ENCODE measurements at places on chromosomes 5 and 9.

DNA sequence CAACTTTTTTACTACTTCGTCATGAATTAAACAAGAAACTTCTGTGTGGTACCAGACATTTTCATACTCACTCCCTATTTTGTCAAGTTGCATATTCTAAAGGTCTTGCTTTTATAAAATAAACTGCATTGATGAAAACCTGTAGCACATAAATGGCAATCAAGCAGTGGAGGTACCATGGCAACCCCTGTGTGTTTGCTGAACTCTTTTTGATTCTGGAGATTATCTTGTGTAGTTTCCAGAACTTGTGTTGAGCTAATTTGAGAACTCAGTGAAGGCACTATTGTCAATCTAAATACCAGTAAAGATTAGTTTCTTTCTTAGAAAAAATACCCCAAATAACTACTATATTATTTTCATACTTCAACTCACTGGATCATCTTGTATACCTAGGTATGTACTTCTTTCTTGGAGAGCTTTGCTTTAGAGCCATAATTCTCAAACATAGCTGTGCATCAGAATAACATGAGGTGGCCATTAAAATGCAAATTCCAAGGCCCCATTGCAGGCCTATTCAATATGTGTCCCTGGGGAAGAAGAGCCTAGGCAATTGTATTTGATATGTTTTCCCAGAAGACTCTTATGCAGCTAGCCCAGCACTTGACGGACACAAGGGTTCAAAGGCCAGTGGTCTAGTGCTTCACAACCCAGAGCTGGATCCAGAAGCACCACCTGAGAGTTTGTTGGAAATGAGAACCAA, 9.8 kb upstream of the PRLR start:
- DNase-seq = no peak

GRCh38 chr5:106818552-106818951, 852.2 kb downstream of the EFNA5 start:
- DNase-seq = no peak

DNA sequence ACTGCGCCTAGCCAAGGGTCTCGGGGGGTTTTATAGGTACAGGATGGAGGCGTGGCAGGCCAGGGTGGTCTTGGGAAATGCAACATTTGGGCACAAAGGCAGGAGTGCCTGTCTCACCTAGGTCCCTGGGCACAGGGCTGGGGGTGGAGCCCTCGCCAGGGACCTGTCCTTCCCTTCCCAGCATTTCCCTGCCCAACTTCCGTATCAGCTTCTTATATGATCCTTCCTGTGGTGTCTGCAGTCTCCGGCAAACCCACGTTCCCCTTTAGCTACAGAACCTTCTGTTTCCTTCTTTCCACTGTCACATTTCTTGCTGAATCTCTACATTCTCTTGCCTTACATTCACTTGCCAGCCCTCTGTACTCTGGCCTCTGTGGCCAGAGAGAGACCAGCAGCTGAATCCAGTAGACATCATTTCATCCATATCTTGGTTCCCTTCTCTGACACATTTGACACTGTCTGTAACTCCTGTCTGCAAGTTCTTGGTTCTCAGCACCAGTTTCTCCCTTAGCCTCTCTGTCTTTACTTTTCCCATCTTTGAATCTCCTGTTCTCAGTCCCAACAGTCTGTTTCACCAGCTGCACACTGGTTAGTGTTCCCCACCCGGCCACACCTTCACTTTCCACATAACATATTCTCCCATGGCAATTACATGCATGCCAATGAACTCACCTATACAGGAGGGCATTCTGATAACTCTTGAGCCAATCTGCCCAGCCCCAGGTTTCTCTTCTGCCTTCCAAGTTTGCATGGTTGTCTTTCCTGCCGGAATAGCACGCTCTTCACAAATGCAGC, 134.7 kb upstream of the ZNF608 start:
- DNase-seq = no peak

- peak; percentile 41 for DNase-seq
Measured at GRCh38 chr9:84485539-84485938, 145.0 kb upstream of the SLC28A3 start.

GRCh38 chr9:31445357-31445756, 939.1 kb upstream of the ACO1 start:
- no peak for DNase-seq

- DNase-seq = peak; percentile 44
Measured at GRCh38 chr5:79236970-79237739, 1.2 kb downstream of the JMY start.

- DNase-seq = no peak
Measured at GRCh38 chr5:110977915-110978314, 93.6 kb upstream of the TSLP start.

DNA sequence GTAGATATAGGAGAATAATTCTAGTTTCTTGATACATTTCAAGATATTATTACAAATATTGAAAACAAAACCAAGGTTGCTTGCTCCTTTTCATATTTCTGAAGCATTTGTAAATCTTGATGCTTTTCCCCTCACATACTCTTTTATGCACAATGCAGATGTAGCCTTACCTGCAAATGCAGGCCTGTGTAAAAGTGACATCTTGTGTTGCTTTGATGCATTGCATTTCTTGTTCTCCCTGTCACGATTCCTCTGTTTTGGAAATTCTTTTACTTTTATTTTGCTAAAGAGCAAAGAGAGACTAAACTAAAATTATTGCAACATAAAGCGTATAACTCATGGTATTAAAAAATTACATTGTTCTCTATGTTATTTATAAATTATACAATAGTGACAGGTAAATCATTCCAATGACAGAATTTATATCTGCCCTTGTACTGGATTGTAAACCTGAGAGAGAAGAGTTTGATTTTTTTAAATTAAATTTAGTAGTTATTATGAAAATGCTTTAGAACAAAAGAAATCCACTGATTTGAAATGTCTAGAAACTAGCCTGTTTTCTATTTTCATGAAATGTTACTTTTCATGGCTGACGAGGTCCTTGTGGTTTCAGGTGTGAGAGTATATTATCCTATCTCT, 970.0 kb downstream of the MAT2B start:
- DNase-seq = peak; percentile 32

- no peak for DNase-seq
Measured at GRCh38 chr9:22279636-22280035, 167.0 kb upstream of the DMRTA1 start.

- DNase-seq = no peak
Measured at GRCh38 chr5:52725808-52726207, 61.9 kb upstream of the ITGA1 start.

GRCh38 chr5:143678148-143678905, 133.6 kb upstream of the HMHB1 start:
- no peak for DNase-seq

Measured in NCI-H82 (cell line).